Stimulated activated CD4-positive, alpha-beta T cell treated with anti-CD3 and anti-CD28 coated beads, Interleukin-1b, Interleukin-23, amount 100 ng/mL, for 1 hour (primary cell): ENCODE measurements at places on chromosomes 11 and 22.

DNA sequence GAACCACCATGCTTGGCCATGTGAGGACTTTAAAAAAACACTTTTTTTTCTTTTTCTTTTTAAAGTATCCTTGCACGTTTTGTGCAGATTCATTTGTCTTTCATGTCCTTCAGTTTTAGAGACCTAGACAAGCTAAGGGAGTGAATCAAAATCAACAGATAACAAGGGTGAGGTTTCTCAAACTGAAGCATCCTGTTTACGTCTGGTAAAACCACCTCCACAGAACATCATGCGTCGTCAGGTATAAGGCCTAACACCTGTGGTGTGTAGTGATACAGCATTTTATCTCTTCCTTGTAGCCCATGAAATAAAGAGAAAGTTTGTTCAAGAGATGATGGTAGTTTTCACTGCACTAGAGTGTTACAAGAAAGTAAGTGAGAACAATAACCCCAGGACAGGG is 26.3 kb upstream of the CSF2RB start:
- no peak for DNase-seq

GRCh38 chr11:58900479-58901420 is 38.5 kb upstream of the GLYATL1 start:
- DNase-seq, result no peak

- no peak for DNase-seq
Measured at GRCh38 chr11:130480711-130481140, 32.3 kb downstream of the ADAMTS15 start.

DNA sequence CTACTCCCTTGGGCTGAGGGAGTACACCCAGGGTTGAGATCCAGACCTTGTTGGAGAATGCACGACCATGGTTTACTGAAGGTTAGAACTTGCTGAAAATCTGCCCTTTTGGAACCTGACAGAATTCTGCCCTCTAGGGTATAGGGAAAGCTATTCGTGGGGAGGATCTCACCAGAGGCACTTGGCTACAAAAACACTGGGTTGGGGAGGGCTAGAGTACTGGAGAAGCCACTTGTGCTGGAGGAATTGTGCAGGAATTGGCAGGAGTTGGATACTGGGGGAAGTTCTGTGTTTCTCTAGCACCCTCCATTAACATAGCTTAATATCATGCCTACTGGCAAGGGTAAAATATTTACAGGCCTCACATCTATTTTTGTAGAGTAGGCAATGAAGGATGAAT is 55.8 kb downstream of the PPME1 start:
- no peak for DNase-seq

DNA sequence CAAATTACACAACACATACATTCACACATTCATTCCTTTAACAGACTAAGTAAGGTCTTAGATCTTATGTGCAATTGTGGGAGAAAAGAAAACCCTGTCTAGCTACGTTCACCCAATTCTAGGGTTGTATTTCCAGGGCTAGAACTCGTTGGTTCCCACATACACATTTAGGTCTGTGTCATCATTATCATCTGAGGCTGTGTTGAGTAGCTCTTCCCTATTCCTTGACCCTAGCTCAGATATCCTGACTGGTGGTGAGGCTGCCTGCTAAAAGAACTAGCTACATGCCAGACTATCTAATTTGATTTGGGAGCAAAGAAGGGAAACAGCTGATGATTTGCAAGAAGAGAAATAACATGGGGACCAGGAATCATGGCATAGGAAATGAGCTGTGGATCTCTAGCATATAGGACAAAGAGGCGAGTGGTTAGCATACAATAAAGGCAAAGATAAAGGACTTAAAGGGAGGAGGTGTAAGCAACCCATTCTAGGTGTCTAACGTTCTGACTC is 27.5 kb upstream of the OR10G7 start:
- no peak for DNase-seq

DNA sequence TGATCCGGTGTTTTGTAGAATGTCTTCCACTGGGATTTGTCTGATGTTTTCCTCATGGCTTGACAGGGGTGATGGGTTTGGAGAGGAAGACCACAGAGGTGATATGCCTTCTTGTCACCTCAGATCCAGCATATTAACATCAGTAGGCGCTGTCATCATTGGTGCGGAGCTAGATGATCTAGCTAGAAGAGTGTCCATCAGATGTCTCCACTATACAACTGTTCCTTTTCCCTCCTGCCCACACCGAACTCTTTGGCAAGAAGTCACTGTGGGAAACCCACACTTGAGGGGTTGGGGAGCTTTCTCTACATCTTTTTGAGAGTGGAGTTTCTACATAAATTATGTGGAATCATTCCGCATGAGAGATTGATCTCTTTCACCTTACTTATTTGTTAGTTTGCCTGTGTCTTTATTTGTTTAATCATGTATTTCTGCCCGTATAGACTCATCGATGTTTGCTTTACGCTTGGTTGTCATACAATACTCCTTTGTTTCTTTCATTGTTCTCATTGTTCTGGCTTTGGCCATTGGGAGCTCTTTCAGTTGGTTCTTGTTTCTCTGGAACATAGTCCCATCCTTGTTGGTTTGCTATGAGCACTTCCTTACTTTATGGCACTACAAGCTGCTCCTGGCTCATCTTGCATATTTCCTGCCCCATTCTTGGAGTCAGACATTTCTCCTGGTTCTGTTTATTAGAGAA is 1420.3 kb downstream of the BRD1 start:
- DNase-seq, result no peak

GRCh38 chr11:124174001-124174583 is 9.1 kb upstream of the OR10D3 start:
- no peak for DNase-seq

GRCh38 chr22:40432157-40432556 is 61.8 kb downstream of the SGSM3 start:
- no peak for DNase-seq

GRCh38 chr11:62421996-62422395 is 3.2 kb downstream of the SCGB1A1 start:
- no peak for DNase-seq

- DNase-seq, result no peak
Measured at GRCh38 chr22:43554694-43555365, 143.0 kb downstream of the MPPED1 start.

GRCh38 chr11:44377121-44377520 is 67.2 kb upstream of the ALX4 start:
- no peak for DNase-seq

DNA sequence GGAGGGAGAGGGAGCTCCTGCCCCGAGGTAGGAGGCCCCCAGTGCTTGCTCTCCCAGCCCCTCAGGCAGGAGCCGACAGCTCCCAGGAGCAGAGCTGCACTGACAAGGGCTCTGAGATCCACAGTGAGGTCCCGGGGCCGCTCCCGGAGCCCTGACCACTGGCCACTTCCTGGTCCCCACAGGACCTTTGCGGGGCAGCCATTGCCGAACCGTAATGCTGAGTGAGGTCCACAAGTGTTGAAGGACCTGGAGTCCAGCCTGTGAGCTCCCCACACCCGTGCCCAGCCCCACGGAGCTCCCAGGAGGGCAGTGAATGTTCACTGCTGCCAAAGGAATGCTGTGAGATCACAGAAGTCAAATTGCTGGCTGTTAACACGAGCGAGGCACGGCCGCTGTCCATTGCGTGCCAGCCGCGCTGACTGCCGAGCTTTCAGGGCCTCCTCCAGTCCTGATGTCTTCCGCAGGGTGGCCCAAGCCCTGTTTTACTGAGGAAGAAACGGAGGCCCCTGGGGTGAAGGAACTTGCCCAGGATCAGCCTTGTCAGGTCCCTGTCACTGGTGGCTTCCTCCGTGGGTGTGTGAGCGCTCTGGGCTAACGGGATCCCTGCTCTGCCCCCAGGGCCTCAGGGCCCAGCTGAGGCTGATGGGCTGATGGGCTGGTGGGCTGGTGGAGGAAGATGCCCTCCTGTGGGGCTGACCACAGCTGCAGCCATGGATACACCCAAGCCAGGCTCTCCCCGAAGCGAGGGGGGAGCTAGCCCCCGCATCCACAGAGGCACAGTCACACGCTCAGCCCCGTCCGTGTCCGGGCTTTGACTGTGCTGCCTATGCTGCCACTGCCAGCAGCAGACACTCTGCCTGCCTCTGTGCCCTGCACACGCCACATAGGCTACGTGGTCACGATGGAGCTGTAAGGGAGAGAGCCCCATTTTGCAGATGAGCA is 70.8 kb downstream of the WNT7B start:
- no peak for DNase-seq

DNA sequence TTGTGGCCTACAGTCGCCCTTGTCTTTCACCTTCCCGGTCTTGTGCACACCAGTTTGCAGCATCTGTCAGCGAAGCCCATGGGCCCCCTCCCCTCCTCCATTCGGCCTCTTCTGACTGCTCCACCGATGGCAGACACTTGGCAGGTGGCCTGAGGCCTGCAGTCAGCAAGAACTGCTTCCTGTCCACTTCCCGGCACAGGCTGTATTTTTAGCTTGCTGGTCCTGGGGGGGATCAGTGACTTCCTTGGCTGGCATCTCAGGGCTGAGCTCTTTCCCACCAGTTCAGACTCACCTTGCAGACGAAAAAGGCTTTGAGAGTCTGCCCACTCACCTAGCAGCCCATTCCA is 106.4 kb downstream of the SYN3 start:
- no peak for DNase-seq

DNA sequence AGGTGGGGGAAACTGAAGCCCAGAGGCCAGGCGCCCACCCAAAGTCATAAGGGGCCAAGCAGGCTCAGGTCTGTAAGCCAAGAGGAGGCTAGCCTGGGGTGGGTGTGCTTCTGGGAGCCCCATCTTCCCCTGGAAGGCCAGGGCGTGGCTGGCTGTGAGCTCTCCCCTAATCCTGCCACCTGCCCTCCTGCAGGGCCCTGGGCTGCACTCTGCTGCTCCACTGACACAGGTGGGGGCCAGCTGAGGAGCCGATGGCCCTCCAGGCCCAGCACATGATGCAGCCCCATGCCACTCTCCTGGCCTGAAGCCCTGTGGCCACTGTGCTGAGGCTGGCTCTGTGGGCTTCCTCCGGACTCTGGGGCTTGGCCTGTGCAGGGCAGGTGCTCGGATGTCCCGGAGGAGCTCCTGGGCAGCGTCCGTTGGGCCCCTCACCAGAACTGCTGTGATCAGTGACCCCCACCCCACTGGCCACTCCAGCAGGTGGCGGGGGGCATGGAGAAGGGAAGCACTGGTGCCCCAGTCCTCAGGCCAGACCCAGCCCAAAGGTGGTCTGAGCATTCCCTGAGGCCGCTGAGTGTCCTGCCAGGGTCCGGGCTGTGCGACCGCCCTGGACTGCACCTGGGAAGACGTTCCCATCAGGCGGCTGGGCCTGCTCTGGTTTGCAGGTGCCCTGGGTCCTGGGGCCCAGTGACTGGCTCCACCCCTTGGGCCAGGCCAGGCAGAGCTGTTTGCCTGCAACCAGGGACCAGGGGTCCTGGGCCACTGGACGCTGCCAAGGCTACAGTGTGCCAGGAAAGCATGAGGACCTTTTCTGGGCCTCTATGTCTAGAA is 8.5 kb downstream of the PIM3 start:
- DNase-seq, result no peak

GRCh38 chr22:44404341-44405020 is 91.7 kb upstream of the SHISAL1 start:
- no peak for DNase-seq

DNA sequence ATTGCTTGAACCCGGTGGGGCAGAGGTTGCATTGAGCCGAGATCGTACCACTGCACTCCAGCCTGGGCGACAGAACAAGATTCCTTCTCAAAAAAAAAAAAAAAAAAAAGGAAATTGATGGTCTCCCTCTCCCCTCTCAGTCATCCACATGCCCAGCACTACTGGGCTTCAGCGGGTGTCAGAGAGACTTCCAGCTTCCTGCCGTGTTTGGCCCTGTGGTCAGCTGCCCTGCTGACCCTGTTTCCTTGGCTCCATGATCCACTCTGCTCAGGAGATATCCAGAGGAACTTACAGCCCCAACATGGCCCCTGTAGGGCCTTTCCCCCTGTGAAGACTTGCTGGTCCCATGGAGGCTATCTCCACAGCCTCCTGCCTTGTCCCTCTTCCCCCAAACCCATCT is 6.1 kb upstream of the PNPLA3 start:
- DNase-seq, result no peak

DNA sequence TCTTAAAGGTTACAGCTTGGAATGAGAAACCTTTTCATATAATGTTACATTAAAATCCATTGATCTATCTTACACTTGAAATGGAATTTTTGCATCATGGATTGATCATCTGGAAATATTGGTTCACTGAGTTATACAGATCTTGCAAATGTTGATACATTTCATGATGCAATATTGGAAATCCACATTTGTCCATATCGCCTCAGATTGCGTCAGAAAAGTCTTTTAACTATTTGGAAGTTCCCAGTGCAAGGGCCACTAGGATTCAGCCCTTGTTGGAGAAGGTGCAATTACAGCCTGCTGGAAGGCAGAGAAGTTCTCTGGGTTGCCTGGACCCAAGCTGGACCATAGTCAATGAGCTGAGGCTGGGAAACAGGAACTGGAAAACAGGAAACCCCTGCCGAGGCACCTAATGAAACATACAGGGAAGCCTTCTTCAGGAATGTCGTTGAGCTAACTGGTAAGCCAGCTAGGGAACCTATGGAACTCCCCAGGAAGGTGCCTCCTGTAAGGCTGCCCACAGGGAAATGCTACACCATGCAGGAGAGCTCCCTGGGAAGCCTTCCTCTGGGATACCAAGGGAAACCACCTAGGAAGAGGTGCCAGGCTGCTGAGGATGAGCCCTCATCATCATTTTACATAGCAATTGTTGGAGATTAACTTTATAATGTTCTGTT is 600.4 kb upstream of the CADM1 start:
- DNase-seq, result no peak

- no peak for DNase-seq
Measured at GRCh38 chr22:24068717-24069297, 57.7 kb downstream of the CABIN1 start.

- DNase-seq, result no peak
Measured at GRCh38 chr11:107924306-107924705, 3.9 kb upstream of the RAB39A start.

GRCh38 chr11:4527926-4528325 is 17.1 kb upstream of the OR52M1 start:
- no peak for DNase-seq

- DNase-seq, result no peak
Measured at GRCh38 chr22:43109511-43109910, 1.0 kb upstream of the BIK start.

DNA sequence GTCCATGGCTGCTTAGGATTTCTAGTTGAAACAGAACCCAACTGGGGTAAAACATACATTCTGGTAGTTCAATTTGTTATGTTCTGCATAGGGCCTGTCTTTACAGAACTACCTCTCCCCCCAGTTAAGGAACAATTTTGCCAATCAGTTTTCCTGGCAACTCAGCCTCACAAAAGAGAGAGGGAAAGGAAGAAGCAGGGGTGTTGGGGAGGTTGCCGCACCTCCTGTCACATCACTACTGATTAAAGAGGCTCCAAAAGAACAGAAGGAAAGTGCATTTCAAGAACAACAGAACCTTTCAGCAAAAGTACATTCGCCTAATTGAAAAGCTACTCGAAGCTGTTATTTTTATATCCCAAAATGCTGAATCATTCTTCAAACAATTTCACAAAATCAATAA is 217.6 kb downstream of the CADM1 start:
- DNase-seq, result no peak

GRCh38 chr11:32149748-32150147 is 58.9 kb downstream of the RCN1 start:
- DNase-seq, result no peak

- no peak for DNase-seq
Measured at GRCh38 chr22:40829131-40829530, 10.0 kb upstream of the SLC25A17 start.
